Neural progenitor cell (in vitro differentiated cells): ENCODE measurements at places on chromosomes 1 and 21. TPM values are rescaled to one million over a fixed set of nuclear protein-coding genes. Genes with fewer than 3 reads are reported as not detected.

GRCh38 chr1:193579323-193579722 is 392.9 kb upstream of the B3GALT2 start:
- H3K36me3 ChIP-seq: no peaks in the 10 kb centered on the region
- H3K27me3 ChIP-seq: no peaks in the 10 kb centered on the region
- no peak overlapping the region for H3K4me3 ChIP-seq
- H3K4me1 ChIP-seq: no peaks in the 10 kb centered on the region
- no peak overlapping the region for H3K27ac ChIP-seq

DNA sequence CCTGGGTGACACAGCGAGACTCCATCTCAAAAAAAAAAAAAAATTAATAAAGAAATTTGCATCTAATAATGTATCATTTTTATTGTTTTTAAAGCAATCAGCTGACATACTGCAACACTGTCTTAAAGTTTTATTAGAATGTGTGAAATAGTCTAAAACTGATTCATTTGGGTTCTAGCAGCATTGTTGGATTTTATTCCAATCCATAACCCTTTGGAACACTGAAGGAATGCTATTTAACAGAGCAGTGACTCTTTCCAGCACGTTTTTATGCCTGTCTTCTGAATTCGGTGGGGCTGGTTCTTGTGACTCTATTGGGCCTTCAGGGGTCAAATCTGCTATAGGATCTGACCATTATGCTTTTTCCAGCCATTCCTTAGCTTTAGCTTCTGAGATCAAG is 18.2 kb upstream of the FMO4 start:
- H3K4me3 ChIP-seq: no peak overlapping the region
- no peak overlapping the region for H3K27ac ChIP-seq
- no peaks in the 10 kb centered on the region for H3K27me3 ChIP-seq
- no peak for DNase-seq
- peaks cover 4% of the 10 kb centered on the region for H3K4me1 ChIP-seq
- H3K36me3 ChIP-seq: no peaks in the 10 kb centered on the region

GRCh38 chr1:248825909-248826760 is at the start of gene SH3BP5L:
Gene SH3BP5L (minus strand): TSS chr1:248825915. CDS start chr1:248824935, 980 bp downstream.
- H3K4me3 ChIP-seq: peak within 1 kb of the TSS; percentile 86
- H3K27me3 ChIP-seq: no peaks in the 10 kb centered on the region
- H3K36me3 ChIP-seq: no peaks in the 10 kb centered on the region
- H3K27ac ChIP-seq: peak within 1 kb of the TSS; percentile 91
- peaks cover 14% of the 10 kb centered on the region for H3K4me1 ChIP-seq

GRCh38 chr21:29075706-29076466 is 2.4 kb upstream of the CCT8 start:
- H3K27me3 ChIP-seq: no peaks in the 10 kb centered on the region
- H3K36me3 ChIP-seq: no peaks in the 10 kb centered on the region
- H3K4me1 ChIP-seq: peaks cover 17% of the 10 kb centered on the region

GRCh38 chr1:111481387-111482221 is 7.8 kb downstream of the C1orf162 start:
- peaks cover 7% of the 10 kb centered on the region for H3K4me1 ChIP-seq
- H3K36me3 ChIP-seq: no peaks in the 10 kb centered on the region
- no peak overlapping the region for H3K27ac ChIP-seq

DNA sequence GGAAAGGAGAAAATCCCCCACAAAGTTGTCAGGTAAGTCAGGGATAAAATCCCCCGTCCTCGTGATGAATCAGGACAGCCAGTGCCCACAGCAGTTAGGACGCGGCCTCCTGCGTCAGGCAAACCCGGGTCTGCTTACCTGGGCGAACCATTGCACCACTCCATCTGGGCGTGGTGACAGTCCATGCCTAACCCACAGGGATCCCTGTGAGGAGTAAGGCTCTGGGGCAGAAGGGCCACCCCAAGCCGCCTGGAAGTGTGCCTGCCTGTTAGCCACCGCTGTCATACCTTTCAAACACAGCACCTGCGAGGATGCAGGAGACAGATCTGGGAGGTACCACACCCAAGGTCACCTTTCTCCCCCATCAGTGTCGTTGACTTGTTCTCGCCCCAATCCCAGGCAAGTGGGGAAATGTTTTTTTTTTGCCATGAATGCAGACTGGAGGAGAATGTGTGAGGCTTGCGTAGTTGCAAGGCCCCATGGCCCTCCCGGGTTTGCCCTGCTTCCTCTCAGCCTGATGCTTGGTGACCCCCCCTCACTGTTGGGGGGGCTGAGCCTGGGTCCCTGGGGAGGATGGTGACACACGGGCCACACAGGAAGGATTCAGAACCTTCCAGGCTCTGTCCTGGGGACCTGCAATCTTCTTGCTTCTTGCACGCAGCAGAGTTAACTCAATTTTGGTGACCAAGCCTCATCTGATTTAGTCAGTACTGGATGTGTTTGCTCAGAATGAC is 107.0 kb downstream of the PGBD5 start:
- no peak overlapping the region for H3K4me3 ChIP-seq
- H3K4me1 ChIP-seq: no peaks in the 10 kb centered on the region
- no peaks in the 10 kb centered on the region for H3K27me3 ChIP-seq
- no peak for DNase-seq
- no peaks in the 10 kb centered on the region for H3K36me3 ChIP-seq

GRCh38 chr1:67336783-67337182 is 29.1 kb downstream of the IL12RB2 start:
- H3K27ac ChIP-seq: no peak overlapping the region
- no peaks in the 10 kb centered on the region for H3K27me3 ChIP-seq
- H3K4me1 ChIP-seq: peaks cover 3% of the 10 kb centered on the region
- no peak overlapping the region for H3K4me3 ChIP-seq
- H3K36me3 ChIP-seq: no peaks in the 10 kb centered on the region
- DNase-seq: no peak

Gene PLA2G2D
- not detected in 2 replicates for total RNA-seq

Gene MATN1
- total RNA-seq: 0.09 TPM in 1 of 2 replicates, not detected in the other
